ENCODE measurements at places on chromosomes 1 and 21.

DNA sequence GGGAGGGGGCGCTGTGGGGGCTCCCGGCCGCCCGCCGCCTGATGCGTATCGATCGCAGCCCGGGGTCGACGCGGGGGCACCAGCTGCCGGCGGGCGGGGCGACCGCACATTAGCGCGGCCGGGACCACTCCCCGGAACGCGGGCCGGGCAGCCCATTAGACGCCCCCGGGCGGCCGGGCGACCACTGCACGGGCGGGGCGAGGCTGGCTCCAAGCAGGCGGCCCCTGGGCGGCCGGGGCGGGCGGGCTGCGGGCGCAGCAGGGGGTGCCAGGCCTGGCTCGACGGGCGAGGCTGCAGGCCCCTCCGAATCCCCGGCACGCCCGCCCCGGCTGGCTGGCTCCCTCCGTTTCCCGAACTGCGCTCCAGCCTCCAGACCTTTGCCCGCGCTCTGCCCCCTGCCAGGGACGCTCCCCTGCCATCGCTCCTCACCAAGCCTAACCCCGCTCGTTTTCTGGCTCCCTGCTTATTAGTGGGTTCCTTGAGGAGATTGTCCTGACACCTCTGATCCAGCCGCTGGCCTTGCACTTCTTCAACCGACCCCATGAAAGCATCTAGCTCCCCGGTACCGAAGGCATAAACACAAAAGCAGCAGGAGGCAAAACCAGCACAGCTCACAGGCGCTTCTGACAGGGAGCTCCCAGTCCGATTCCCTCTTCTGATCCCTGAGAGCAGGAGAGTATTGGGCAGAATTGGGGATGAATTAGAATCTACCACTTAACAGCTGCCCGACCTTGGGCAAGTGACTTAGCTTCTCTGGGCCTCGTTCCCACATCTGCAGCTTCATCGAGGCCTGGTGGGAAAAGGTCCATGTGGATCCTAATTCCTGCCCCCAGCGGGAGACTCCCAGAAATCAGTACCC lies 92.6 kb upstream of the CASZ1 start:
- DNase-seq, result no peak

DNA sequence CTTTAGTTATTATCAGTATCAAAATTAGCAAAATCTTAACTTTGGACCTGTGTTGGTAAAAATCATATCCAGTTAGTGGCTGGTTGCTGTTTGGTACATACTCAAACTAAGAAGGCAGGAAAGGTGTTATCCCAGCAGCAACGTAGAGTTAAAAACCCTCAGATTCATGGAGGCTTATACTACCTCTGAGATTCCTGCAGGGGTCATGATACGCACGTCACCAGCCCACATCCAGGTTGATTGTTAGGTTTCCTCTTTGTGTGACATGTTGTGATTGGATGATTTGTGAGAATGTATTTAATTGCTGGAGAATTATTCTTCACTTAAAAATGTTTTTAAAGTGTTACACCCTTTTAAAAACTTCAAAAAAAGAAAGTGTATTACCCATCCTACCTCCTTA lies 423.3 kb upstream of the ADGRL2 start:
- DNase-seq, result no peak

GRCh38 chr1:59103457-59103856 lies 193.4 kb upstream of the FGGY start:
- no peak for DNase-seq

- DNase-seq, result no peak
Observed at GRCh38 chr1:247366926-247367645, 35.4 kb upstream of the ZNF496 start.

GRCh38 chr1:230208619-230209261 lies 141.7 kb downstream of the GALNT2 start:
- no peak for DNase-seq

DNA sequence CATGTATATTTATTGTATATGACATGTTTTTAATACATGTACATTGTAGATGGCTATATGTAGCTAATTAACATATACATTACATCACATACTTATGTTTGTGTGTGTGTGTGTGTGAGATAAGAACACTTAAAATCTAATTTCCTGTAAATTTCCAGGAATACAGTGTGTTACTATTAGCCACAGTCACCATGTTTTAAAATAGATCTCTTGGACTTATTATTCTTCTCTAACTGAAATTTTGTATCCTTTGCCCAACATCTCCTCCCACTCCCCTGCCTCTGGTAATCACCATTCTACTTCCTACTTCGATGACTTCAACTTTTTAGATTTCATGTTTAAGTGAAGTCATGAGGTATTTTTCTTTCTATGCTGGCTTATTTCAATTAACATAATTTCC lies 64.8 kb downstream of the FCRL5 start:
- no peak for DNase-seq

GRCh38 chr1:28064064-28064463 lies 24.3 kb downstream of the EYA3 start:
- no peak for DNase-seq

GRCh38 chr21:44498280-44499210 lies 41.5 kb downstream of the KRTAP10-1 start:
- DNase-seq, result no peak

- peak; percentile 38 for DNase-seq
Observed at GRCh38 chr1:193763266-193763665, 576.9 kb upstream of the B3GALT2 start.

GRCh38 chr1:10553118-10553517 lies 78.4 kb downstream of the PEX14 start:
- DNase-seq, result no peak

- DNase-seq, result no peak
Observed at GRCh38 chr1:220876511-220877376, 2.5 kb upstream of the HLX start.
